Head of caudate nucleus (tissue), 42 donors: ENCODE measurements at places on chromosomes 1 and 21.

GRCh38 chr1:86956221-86956620 is 41.8 kb downstream of the HS2ST1 start:
- no peak for DNase-seq

DNA sequence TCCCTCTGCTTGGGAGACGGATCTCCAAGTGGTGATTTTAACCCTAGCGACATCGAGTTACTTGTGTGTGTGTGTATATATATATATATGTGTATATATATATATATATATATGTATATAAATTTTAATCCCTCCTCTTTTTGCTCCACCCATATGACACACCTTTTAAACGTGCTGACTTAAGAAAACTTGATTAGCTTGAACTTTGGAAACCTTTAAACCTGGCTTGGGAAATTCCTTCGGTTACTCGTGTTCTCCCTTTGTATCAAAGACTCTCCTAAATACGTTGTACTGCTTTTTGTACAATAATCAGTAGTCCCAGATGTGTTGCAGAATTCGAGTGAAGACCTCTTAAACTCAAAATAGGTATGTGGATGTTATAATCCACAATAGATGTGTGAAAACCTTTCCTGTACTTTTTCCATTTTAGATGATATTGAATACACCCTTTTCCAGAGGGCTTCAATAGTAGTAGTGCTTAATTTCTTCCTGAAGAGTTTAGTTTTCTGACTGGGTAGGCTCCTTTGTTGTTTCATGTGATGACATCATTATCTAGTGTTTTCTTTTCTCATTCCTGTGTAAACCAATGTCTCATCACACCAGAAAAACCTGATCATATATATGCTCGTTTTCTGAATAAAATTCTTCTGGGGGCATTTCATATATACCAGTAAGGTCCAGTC is 1.4 kb downstream of the RNF11 start:
- no peak for DNase-seq

DNA sequence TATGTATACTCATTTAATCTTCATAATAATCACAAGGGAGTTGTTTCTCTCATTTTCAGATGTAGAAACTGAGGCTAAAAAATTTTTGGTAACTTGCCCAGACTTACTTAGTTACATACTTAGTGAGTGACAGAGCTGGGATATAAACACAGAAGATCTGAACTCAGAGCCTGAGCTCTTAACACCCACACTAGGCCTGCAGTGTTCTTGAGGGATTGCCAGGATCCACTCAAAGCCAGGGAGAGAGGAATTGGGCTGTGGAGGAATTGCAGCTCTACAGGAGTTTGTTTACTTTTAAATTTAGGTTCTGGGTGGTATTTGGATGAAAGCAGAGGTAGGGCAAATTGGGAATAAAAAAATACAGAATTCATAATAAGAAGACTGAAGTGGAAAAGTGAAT is 515.1 kb upstream of the PLXNA2 start:
- no peak for DNase-seq

DNA sequence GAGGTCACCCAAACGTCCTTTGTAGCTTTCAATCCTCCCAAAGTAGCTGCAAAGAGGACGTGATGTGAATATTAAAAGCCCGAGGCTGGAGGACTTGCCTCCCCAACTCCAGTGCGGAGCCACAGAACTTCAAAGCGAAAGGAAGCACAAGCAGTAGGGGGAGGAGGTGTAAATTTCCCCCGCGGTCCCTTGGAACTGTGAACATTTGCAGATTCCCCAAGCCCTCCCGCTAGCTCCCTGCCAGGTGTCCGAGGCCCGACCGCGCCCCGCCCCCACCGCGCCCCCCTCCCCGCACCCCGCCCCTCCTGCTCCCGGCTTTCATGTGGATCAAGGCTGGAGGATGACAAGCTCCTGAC is 41.5 kb upstream of the HAO2 start:
- DNase-seq: no peak

DNA sequence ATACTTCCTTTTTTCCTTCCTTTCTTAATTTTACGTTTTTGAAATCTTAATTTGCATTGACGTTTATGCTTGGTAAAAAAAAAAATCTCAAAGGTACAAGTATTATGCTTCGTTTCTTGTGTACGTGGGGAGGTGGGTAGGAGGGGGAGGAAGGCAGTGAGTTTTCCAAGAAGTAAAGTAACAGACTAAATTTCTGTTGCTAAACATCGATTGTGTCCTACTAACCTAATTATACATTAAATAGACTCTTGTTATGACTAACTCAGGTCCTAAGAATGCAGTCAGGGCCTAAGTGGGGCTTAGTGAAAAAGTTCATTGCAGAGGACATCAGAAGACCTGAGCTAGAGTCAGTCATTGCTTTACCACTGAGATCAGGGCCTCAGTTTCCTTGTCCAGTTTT is 17.5 kb downstream of the NEK7 start:
- no peak for DNase-seq

DNA sequence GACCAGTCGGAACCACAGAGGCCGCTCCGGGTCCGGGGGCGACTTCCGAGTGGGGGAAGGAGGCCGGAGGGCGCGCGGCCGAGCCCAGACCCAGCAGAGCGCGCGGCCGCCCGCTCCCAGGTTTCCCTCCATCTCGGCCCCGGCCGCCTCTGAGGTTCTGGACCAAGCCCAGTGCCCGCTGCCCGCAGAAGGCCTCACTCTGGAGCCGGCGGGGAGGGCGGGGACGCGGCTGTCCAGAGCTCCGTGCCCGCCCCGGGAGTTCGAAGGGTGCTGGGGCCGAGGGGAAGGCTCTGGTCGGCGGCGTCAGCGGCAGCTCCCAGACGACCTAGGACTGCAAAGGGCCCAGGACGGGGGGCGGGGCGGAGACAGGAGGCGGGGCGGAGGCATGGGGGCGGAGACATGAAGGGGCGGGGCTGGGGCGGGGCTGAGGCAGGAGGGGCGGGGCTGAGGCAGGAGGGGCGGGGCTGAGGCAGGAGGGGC is 48.0 kb upstream of the SLC19A1 start:
- no peak for DNase-seq

- DNase-seq: no peak
These were observed 208.8 kb upstream of the ADGRL4 start for GRCh38 chr1:79215311-79215710.

GRCh38 chr1:111758373-111758772 is 2.7 kb downstream of the DDX20 start:
- DNase-seq: no peak

- no peak for DNase-seq
These were observed 45.9 kb downstream of the PIK3R3 start for GRCh38 chr1:46086576-46086975.

- peak; percentile 42 for DNase-seq
These were observed 94.6 kb downstream of the TGFB2 start for GRCh38 chr1:218439541-218440295.

DNA sequence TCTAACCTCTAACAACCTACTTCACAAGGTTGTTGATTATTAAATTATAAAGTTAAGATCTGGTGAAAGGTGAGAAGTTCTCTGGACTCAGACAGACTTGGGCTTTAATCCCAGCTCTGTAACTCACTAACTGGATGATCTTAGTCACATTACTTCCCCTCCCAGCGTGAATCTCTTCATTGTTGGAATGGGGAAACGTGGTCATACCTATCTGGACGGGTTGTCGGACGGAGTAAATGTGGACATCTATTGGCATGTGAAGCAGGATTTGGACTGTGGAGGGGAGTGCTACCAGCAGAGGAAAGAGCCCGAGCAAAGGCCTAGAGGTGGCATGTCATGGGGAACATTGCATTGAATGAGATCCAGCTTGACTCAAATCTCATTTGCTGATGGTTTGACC is 45.1 kb upstream of the RPL11 start:
- DNase-seq: no peak

GRCh38 chr1:200179781-200180160 is 152.3 kb downstream of the NR5A2 start:
- no peak for DNase-seq
